Jurkat, Clone E6-1 (cell line): ENCODE measurements at places on chromosomes 7 and 10.

DNA sequence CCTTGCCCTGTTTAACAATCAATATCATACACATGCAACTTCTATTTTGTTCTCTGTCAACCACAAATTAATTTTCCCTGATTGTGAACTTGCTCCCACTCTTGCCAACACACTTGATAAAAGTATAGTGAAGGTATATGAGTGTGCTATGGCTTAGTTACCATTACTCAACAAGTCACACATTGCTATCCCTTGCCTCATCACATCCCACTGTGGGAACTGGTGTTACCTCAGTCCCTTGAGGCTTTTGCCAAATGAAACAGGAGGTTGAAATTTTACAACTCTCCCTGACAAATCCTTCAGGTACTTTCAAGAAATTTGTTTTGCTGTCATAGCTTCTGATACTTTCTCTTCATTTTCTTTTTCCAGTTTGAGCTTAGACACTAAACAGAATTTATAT, 472.5 kb upstream of the SEMA3D start:
- DNase-seq = no peak

DNA sequence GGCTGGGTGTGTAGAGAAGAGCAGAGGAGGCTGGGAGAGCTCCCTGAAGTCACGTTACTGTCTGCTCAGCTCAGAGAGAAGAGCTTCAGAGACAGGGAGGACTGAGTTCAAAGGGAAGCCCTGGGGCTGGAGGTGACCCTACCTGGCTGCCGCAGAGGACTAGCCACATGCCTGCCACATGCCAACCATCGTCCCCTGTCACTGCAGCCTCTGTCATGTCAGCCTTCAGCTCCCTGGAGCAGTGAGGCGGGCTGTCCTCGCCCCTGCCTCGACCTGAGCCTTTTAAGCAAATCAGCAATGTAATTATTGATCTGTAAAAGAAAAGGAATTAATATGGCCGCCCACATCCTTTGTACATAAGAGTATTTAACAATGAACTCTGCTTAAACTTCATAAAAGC, 89.3 kb upstream of the RET start:
- DNase-seq = no peak

DNA sequence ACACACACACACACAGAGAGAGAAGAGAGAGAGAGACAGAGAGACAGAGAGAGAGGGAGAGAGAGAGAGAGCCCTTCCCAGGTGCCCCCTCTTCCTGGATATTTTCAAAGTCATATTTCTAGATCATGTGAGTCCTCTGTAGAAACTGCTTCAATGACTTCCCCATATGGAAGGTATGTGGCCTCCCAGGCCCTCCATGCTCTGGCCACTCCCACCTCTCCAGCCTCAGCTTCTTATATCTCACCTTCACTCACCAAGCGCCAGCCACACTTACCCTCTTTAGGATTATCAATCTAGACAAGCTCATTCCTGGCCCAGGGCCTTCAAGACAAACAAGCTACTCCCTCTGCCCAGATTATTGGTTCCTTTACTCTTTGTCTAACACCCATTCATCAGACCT, 259.7 kb downstream of the MTERF1 start:
- no peak for DNase-seq

GRCh38 chr10:42996588-42996987, 80.3 kb upstream of the RET start:
- DNase-seq = no peak

- DNase-seq = no peak
These were observed 92.5 kb downstream of the SORCS1 start for GRCh38 chr10:107072028-107072427.

DNA sequence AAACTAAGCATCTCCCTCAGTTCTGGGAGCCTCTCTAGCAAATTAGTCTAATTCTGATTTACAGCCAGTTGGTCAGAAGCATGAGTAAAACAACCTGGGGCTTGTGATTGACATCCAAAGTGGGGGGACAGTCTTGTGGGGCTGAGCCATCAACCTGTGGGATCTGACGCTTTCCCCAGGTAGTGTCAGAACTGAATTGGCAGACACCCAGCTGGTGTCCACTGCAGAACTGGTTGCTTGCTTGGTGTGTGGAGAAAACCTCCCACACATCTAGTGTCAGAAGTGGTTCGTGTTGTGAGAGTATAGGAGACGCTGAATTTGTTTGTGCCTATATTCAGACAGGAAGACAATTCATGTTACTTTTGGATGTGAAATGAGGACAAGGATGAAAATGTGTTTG, 92.2 kb upstream of the PDCD4 start:
- DNase-seq = no peak

- DNase-seq = no peak
These were observed 89.4 kb upstream of the TMEM26 start for GRCh38 chr10:61542596-61542995.

GRCh38 chr7:148915211-148915610, 31.1 kb upstream of the EZH2 start:
- DNase-seq = no peak

DNA sequence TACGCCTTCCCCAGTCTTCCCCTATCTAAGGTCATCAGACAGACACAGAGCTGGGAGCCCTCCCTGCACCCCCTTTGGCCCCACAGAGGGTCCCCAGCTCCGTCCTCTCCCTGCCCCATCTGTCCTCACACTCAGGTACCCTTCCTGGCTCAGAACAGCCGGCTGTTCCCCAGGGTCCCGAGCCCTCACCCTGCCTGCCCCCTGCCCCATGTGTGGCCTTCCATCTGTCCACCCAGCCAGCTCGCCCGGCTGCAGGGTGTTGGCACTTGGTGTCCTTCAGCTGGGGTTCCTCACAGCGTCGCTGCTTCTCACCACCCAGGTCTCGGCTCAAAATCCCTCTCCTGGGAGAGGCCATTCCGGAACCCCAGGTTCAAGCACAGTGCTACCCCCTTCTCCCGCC, 28.9 kb upstream of the ELFN1 start:
- DNase-seq = no peak

DNA sequence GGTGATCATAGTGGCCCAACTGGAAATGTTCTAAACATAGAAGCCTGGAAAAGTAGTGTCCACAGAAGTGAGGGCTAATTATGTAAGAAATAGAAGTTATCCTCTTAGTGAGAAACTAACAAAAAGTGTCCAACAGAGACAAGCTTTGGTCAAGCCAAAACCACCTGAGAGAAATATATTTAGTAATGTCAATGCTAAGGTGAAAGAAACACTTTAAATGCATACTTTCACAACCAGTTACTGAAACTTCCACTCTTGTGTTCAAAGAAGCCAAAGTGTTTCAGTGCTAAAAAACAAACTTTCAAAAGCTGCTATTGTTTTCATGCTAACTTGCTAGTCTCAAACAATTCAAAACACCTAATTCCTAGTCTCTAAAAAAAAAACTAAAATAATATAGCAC, 18.1 kb downstream of the RAB11FIP2 start:
- DNase-seq = no peak

- peak; percentile 24 for DNase-seq
These were observed 74.9 kb downstream of the LARP4B start for GRCh38 chr10:856416-857157.

DNA sequence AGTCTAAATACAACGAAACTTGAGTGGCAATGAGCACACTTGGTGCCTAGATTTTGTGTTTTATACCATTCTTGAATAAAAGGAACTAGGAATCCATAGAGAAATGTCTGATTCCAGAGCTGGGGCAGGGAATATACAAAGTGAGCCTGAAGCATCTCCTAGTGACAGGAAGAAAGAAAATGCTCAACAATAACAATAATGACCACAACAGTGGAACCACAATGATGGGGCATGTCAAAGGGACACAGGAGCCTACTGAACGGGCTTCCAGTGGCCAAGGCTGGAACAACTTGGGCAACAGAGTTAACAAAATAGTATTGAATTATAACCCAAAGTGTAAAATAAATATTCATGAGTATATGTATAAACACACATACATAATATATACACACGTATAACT, 94.4 kb upstream of the ADCY1 start:
- DNase-seq = no peak

- DNase-seq = no peak
These were observed 26.7 kb upstream of the DNAJB6 start for GRCh38 chr7:157309988-157310668.

- no peak for DNase-seq
These were observed 85.2 kb downstream of the ADAM12 start for GRCh38 chr10:126302826-126303665.

- no peak for DNase-seq
These were observed 161.3 kb downstream of the KLF6 start for GRCh38 chr10:3623746-3624145.

DNA sequence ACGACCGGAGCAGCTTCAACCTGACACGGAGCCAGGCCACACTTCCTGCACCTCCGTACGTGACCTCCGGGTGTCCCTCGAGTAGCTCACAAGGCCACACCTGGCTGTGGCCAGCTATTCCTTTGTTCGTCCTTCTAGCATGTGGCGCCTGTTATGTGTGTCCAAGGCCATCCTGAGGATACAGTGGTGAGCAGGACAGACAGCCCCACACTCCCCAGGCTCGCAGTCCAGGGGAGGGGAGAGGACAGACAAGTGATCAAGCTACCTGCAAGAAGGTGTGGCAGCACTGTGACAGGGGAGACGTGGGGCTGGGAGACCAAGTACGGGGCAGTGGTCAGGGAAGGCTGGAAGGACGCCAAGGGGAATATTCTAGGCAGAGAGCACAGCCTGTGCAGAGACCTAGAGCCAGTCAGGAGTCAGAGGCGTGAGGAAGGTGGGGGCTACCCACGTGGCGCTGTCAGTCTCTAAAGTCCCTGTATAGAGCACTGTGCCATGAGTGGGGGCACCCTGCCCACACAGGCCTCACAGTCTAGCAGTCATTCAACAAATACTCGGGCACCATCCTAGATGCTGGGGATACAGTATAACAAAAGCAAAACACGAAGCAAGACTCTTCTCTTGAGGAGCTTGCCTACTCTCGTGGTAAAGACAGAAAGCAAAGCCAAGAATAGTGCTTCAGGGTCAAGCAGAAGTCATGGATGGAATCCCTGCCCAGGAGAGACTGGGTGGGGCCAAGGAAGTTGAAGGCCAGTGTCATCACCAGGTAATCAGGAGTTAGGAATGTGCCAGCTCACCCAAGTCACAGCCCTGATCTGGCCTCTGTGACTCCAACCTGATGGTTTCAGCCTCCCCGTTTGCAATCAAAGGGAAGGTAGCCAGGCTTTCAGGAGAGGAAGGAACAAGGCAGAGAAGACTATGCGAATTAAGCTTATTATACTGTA, 58.6 kb downstream of the PROSER2 start:
- DNase-seq = no peak

- no peak for DNase-seq
These were observed 12.0 kb upstream of the EPHB4 start for GRCh38 chr7:100839361-100839760.

DNA sequence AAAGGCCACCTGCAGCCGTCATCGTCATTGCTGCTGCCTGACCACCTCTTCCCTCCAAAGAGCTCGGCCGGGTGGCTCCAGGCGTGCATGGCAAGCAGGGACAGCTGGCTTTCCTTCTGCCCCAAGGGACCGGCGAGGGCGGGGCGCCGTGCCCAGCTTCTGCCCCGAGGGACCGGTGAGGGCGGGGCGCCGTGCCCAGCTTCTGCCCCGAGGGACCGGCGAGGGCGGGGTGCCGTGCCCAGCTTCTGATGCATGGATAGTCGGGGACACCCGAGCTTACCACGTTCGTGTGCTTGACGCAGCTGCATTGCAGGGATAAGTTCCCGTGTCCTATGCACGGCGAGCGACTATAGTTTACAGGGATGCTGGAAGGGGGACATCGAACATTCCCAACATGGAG, 27.0 kb downstream of the CFAP46 start:
- DNase-seq = no peak

- no peak for DNase-seq
These were observed 363.4 kb upstream of the PFKP start for GRCh38 chr10:2703953-2704352.

- DNase-seq = no peak
These were observed 82.9 kb downstream of the CDK14 start for GRCh38 chr7:90678986-90679385.

GRCh38 chr10:129580010-129580409, 113.0 kb downstream of the MGMT start:
- no peak for DNase-seq

DNA sequence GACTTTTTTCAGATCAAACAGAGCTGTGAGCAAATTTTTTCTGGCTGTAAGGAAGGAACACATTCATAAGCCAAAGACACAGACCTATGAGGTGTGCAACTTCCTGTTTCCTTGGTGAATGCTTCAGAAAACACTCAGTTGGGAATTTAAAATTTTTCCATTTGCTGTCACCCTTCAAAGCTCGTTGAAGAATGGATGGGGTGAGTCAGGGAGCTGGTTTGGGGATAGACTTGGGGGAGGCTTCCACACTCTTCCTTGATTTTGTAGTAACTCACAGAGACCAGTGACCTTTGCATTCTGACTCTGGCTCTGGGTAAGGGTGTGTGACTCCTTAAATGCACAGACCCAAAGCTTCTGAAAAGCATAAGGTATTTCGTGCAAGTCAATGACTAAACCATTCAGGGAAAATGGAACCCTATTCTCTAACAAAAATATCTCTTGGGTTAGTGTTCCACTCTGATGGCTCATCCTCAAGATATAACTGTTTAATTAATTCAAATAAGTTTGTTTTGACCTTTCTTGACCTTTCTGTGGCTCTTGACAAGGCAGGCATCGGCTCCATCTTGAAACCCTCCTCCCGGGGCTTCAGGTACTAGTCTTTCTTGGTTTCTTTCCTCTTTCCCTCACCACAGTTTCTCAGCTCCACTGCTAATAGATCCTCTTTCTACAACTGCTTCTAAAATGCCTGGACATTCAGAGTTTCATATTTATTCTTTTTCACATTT, 227.8 kb upstream of the INHBA start:
- no peak for DNase-seq

- no peak for DNase-seq
These were observed 6.8 kb upstream of the CLDN12 start for GRCh38 chr7:90396420-90396819.

DNA sequence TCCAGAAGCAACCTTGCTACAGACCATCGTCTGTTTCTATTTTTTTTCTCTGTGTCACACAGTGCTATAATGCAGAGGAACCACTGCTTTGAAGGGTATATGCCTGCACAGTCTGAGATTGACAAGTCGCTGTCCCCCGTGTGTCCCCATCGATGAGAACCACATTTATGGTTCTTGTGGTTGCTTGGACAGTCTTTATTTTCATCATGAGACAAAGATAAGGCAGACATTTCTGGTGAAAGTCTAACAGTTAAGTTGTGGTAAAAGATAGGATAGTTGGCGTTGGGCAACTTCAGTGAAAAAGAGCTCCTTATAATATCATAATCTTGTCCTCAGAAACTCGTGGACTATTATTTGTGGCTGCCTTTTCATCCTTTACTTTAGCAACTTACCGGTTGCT, 6.3 kb upstream of the AKR1E2 start:
- DNase-seq = no peak

- no peak for DNase-seq
These were observed 92.4 kb downstream of the CYP26A1 start for GRCh38 chr10:93166134-93166533.

GRCh38 chr10:102714621-102715455, at the start of gene SFXN2:
SFXN2 (plus strand) TSS chr10:102714636; CDS start chr10:102726637, 12,001 bp downstream.
- DNase-seq = no peak

GRCh38 chr7:28685644-28686417, 272.3 kb downstream of the TRIL start:
- no peak for DNase-seq

DNA sequence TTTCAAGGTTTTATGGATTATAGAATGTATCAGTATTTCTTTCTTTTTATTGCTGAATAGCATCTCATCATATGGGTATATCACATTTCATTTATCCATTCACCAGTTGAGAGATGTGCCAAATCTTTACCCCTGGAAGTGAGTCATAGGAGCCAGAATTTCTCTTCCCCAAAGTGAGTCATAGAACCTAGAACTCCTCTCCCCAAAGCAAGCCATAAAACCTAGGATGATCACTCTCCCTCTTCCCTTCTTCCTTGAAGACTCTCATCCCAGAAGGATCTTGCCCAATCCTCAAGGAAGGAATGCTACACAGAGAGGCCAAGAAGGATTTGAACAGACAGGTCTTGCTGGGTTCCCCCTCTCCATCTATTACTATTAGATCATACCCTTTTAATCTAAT, 199.9 kb downstream of the EVX1 start:
- no peak for DNase-seq
